ENCODE measurements at places on chromosomes 5 and 9.

DNA sequence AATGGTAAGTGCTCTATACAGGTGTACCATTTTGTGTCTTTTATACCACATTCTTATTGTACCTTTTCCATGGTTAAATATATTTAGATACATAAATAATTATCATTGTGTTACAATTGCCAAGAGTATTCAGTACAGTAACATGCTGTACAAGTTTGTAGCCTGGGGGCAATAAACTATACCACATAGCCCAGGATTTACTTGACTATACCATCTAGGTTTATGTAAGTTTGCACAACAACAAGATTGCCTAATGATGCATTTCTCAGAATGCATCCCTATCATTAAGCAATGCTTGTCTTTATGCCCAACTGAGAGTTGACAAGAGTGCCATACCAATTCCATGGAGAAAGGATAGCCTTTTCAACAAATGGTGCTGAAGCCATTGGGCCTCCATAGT lies 136.7 kb upstream of the PJA2 start:
- DNase-seq = no peak

GRCh38 chr5:16437977-16438376 lies 27.6 kb downstream of the ZNF622 start:
- DNase-seq = no peak

GRCh38 chr9:111873901-111874300 lies 22.7 kb upstream of the UGCG start:
- DNase-seq = no peak

DNA sequence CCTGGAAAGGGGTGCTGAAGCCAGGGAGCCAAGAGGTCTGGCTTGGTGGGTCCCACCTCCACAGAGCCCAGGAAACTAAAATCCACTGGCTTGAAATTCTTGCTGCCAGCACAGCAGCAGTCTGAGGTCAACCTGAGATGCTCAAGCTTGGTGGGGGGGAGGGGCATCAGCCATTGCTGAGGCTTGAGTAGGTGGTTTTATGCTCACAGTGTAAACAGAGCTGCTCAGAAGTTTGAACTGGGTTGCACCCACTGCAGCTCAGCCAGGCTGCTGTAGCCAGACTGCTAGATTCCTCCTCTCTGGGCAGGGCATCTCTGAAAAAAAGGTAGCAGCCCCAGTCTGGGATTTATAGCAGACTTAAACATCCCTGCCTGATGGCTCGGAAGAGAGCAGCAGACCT lies 55.5 kb upstream of the FBXL17 start:
- no peak for DNase-seq

Measured in T-helper 17 cell (primary cell).